Umbilical cord (tissue), 2 donors: ENCODE measurements at places on chromosomes 12 and 14.

DNA sequence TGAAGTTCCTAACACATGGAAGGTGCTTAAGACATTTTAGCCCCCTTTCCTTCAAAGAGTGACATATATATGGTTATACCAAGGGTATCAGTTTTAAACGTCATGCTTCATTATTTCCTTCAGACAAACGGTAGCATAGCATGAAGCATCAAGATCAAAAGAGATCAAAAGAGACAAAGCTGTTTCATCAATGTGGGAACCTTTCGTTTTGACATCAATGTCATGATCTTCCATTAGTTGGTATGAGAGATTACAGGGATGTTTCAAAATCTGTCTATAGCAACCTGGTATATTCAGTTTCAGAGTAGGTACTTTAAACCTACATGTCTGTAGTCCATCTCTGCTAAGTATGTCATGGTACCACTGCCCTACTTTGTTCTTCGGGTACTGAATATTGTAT, 28.3 kb downstream of the PUS7L start:
- DNase-seq: no peak

DNA sequence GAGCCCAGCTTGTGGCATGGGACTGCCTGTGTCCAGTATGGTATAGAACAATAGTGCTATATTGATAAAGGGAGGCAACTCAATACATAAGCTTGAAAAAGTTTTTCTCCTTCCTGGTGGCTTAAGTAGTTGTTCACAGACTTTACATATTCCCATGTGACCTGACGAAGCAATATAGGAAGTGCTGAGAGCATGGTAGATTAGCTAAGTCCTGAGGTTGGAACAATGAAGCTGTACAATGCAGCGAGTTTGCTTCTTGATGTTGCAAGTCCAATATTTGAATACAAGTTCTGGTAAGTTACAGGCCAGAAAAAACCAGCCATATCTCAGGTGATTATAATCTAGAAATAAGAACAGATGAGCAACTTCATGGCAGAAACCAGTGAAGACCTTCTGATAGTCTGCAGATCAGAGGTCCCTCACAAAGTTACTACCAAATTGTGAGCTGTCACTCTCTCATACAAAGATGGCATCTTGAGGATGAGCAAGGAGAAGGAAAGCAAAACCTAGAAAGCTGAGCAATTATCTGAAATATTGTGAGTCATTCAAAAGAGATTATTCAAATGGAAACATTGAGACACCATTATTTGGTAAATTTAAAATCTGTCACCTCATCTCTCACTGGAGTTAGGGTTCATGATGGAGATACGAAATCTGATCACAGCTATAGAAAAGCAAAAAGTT, 72.9 kb upstream of the BTG1 start:
- no peak for DNase-seq

GRCh38 chr14:72742118-72742837, 151.6 kb downstream of the DPF3 start:
- no peak for DNase-seq

DNA sequence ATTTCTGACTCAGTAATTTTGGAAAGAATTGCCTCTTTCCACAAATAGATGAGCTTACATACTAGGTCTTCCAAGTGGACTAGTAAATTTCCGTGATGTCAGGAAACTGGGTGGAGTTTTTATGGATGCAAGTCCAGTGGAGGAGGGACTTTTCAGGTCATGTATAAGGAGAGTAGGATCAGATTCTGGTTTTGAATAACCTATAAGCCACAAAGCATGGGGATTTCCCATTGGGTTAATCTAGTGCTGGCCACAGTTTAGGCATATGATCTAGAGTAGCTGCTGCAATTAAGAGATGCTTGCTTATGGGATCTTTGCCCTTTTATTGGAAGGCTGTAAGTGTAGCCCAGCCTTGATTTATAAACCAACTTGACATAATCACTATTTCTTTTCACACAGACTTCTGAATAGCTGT, 33.8 kb downstream of the STK38L start:
- DNase-seq: peak; percentile 50
